Fibroblast of skin of left quadriceps (primary cell): ENCODE measurements at places on chromosomes 11 and 22.

DNA sequence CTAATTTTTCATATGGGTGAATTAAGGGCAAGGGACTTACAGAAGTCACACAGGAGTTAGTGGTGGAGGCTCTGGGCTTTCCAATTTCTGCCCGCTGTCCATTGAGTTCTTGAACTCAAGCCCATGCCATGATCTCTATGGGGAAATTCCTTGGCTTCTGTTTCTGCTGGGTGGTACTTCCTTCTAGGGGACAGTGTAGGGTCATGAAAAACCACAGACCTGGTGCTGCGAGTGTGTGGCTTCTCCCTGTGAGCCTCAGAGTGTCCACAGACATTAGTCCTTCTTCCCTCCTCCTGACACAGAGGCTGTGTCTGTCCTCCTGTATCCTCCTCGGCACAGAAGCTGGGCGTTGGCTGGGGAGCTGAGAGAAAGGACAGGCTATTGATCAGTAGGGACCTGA is 6.3 kb upstream of the SEZ6L start:
- DNase-seq = no peak

GRCh38 chr11:130831976-130832375 is 84.3 kb downstream of the SNX19 start:
- no peak for DNase-seq

DNA sequence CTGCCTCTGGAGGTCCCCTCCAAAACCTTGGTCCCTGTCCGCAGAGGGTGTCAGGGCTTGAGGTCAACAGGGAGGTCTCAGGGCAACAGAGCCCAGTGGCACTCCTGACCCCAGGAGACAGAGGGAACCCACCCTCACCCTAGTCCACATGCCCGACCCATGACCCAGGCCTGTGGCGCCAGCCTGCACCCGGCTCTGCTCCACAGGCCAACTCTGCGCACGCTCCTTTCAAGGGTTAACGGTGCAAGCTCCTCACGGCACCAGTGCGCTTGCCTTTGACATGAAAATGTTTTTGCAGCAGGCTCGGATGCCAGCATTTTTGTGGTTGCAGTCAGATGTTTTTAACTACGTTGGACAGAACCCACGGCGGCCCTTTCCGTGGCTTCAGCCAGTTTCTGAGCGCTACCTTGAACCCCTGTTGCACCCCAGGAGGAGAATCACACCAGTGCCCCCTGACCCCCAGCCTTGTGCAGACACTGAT is 68.6 kb downstream of the CDKN1C start:
- DNase-seq = peak; percentile 52

- no peak for DNase-seq
Observed at GRCh38 chr11:83454674-83455073, 168.5 kb upstream of the CCDC90B start.

- no peak for DNase-seq
Observed at GRCh38 chr11:104093426-104094280, 57.2 kb downstream of the DDI1 start.

- DNase-seq = no peak
Observed at GRCh38 chr11:11706028-11706427, 84.2 kb upstream of the GALNT18 start.

GRCh38 chr11:33930317-33931021 is 38.6 kb upstream of the LMO2 start:
- DNase-seq = peak; percentile 80

- DNase-seq = no peak
Observed at GRCh38 chr11:120219232-120219937, 8.6 kb downstream of the OAF start.

- no peak for DNase-seq
Observed at GRCh38 chr11:30463266-30463665, 122.9 kb downstream of the MPPED2 start.

GRCh38 chr11:21429401-21429800 is 760.0 kb downstream of the NELL1 start:
- no peak for DNase-seq

DNA sequence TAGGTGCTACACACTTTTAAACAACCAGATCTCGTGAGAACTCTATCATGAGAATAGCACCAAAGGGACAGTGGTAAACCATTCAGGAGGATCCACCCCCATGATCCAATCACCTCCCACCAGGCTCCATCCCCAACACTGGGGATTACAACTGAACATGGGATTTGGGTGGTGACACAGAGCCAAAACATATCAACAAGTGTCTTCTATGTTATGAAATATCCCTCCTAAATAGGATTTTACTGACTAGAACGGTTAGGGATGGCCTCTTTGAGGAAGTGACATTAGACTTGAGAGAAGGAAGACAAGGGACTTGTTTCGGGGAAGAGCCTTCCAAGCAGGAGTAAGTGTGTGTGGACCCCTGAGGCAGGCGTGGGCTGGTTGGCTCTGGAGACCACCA is 11.9 kb upstream of the MRPL11 start:
- DNase-seq = no peak

GRCh38 chr22:38649841-38650522 is 6.2 kb downstream of the FAM227A start:
- DNase-seq = no peak

GRCh38 chr22:47123827-47124442 is 361.5 kb downstream of the TBC1D22A start:
- DNase-seq = no peak

GRCh38 chr22:49091451-49091850 is 736.2 kb downstream of the BRD1 start:
- DNase-seq = no peak

DNA sequence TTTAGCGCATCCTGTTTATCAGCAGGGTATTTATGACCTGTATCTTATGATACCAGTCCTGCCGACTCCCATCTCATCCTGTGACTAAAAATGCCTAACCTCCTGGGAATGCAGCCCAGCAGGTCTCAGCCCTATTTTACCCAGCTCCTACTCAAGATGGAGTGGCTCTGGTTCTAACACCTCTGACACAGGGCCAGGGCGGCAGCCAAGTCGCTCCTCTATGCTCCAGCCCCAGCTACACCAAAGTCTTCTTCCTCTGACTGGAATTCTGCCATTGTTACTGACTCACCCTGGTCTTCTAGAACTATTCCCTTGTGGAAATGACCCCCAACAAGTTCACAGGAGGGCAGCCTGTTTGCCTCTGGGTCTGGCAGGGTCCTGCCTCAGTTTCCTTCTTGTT is 7.9 kb upstream of the C1QTNF6 start:
- DNase-seq = no peak
